Activated T-helper 17 cell treated with anti-CD3 and anti-CD28 coated beads, Interleukin-2, amount 50 U/mL, for 72 hours (primary cell): ENCODE measurements at places on chromosomes 7 and 10.

DNA sequence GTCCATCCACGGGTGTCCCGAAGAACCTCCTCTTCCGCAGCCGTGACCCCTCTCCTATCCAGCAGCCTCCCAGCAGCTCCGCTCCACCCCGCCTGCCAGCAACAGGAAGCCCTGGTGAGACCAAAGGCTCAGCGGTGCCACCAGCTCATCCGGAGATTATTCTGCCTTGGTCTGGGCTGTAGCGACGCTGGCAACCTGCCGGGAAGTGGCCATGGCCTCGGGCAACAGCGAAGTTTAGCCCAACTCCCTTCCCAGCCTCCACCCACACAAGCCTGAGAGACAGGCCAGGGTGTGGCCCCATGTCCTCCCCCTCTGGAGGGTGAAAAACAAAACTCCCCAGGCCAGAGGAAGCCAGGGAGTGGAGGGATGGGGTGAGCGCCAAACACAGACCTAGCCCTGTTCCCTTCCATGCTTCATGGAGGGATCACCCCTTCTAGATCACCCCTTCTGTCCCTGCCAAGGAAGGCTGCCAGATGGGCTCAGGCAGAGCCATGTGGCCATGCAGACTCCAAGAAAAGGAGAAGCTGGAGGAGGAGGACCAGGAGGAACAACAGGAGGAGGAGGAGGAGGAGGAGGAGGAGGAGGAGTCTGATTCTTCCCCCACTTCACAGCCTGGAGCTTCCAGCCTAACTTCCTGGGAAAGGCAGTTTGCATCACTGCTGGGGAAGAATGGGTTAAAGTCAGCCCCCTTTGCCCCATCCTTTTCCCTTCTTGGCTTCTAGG is 918 bp downstream of the CALHM2 start:
- ATAC-seq = peak; percentile 80

DNA sequence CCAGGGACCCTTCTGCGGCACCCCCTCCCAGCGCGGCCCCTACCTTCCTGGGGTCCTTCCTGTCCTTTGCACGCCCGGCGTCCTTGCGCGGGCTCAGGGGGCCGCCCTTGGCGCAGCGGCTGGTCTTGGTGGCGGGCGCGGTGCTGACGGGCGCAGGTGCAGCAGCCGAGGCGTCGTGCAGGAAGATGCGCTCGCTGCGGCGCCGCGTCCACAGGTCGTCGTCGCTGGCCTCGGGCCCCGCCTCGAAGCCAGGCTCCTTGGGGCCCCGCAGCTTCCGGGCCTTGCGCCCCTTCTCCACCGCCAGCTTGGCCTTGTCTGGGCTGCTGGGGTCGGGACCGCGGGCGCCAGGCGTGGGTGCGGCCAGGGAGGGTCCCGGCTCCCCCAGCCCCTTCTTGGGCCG is 49.8 kb downstream of the SLC29A4 start:
- ATAC-seq = no peak

- no peak for ATAC-seq
Observed at GRCh38 chr10:34244756-34245484, 570.2 kb downstream of the PARD3 start.

- ATAC-seq = no peak
Observed at GRCh38 chr10:6478722-6479121, 101.4 kb downstream of the PRKCQ start.

DNA sequence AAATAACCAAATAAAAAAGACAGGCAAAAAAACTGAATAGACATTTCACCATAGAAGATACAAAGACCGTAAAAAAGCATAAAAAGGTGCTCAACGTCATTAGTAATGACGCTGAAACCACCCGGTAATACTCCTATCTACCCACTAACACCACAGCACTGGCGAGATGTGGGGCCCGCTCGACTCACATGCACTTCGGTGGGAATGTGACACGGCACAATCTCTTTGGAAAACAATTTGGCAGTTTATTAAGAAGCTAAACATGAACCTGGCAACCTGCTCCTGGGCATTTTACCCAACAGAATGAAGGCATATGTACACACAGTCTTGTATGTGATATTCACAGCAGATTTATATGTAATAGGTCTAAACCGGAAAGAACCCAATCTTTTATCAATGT is 42.8 kb upstream of the NCAPG2 start:
- no peak for ATAC-seq

DNA sequence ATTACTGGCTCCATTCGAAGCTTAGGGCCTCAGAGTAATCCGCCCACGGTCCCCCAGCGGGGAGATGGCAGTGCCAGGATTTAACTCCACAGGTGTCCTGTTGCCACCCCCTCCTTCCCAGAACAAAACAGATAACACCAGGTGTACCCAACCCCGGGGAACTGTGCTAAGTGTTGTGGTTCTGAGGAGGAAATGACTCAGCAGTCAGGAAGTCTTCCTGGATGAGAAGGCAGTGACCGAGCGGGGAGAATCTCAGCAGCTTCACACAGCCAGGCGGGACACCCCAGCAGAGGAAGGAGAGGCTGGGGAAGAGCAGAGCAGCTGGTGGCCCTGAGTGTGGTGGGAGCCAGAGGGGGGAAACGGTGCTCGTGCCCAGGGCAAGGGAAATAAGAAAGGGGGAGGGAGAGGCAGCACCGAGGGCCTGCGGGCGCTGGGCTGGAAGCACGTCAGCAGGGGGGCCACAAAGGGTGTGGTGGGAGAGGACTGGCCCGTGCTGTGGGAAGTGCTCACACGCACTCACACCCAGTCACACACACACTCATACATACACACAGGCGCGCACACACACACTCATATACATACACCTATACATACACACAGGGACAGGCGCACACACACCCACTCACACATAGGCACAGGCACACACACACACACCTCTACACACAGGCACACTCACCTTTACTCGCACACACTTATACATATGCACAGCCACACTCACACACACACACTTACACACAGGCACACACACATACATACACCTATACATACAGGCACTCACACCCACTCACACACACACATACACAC is 59.8 kb upstream of the CHST15 start:
- peak; percentile 94 for ATAC-seq

DNA sequence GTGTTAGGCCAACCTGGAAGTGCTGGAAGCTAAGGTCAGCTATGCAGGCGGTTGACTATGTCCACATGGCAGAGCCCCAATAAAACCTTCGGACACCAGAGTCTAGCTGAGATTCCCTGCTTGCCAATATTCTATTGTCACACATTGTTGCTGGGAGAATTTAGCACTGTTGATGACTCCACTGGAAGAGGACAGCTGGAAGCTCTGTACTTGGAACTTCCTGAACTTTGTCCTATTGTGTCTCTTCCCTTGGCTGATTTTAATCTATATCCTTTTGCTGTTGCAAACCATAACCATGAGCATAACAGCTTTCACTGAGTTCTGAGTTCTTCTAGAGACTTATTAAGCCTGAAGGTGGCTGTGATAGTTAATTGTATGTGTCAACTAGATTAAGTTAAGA is 12.0 kb downstream of the XRCC2 start:
- ATAC-seq = no peak

GRCh38 chr7:26141077-26141476 is 10.9 kb upstream of the NFE2L3 start:
- no peak for ATAC-seq

DNA sequence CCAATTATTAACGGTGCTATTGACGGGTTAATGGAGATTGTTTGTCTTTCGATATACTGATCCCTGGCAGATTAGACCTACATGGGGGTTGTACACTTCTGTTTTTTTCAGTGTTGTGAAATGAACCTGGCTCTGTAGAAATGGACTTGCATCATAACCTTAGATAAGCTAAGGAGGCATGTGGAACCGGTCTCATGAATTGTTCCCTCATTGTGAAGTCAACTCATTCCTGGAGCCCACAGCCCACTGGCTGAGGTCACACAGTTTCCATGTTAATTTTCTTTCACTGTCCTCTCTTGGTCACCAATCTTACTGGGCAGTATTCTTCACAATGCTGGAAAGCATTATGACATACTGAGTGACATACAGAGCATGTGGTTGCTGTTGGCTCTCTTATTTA is 202.8 kb downstream of the BMPER start:
- no peak for ATAC-seq

DNA sequence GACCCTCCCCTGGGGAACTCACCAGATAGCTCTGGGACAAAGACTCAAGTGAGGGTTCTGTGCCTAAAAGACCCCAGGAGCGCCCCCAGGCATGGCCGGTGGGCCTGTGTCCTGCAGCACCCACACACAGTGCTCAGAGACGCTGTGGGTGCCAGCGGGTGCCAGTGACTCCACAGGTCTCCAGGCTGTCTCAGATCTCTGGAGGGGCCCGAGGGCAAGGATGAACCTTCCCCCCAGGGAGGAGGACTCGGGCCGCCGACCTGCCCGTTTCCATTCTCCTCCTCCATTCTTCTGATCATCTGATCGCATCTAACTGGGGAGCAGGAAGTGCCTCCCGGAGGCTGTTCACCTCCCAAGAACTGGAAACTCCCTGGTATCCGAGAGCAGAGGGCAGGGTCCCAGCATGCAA is 980 bp downstream of the ADAM8 start:
- peak; percentile 27 for ATAC-seq

- ATAC-seq = no peak
Observed at GRCh38 chr10:2282202-2282601, 544.9 kb upstream of the ADARB2 start.

GRCh38 chr7:93203496-93203895 is 22.8 kb downstream of the HEPACAM2 start:
- no peak for ATAC-seq

DNA sequence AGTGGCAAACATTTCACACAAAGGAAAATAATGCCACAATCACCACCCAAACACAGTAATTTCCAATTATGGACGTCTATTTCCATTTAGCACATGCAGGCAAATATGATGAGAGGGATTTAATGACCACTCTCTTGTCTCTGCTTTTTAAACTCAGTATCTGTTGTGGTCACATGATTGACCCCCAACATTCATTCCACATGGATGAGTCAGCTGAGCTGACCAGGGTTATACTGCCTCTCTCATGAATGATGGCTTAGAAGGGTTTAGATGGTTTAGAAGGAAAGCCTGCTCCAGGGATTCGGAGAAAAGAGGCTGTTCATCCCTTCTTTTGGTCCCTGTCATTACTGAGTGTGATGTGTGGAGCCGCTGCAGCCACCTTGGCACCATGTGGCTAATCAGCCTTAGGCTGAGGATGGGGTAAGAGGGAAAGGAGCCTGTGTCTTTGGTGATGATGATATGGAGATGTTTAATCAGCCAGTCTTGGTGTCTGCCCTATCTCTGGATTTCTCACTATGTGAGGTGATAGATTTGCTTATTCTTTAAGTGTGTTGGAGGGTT is 38.2 kb upstream of the JAKMIP3 start:
- no peak for ATAC-seq

GRCh38 chr10:10662716-10663408 is 354.8 kb upstream of the CELF2 start:
- no peak for ATAC-seq

- no peak for ATAC-seq
Observed at GRCh38 chr10:14447094-14447839, 116.5 kb upstream of the FRMD4A start.

DNA sequence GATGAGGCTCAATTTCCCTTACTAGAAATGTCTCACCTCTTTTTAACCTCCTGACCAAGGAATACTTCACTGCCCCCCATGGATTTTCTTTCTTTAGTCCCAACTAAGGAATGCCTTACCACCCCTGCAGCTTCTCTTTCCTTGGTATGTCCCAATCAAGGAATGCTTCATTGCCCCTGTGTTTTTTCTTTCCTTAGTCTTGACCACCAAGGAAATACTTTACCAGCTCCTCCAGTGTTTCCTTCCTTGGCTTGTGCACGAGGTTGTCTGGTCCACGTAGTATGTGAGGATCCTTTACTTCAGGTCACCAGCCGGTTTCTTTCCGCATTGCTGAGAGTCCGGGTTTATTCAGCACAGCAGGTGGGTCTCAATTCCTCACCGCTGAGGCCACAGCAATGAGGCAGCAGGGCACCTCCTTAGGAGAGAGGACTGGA is 59.3 kb downstream of the CYP2C9 start:
- ATAC-seq = no peak

- ATAC-seq = no peak
Observed at GRCh38 chr7:81608748-81609382, 161.0 kb downstream of the HGF start.

GRCh38 chr10:75640381-75640780 is 209.0 kb downstream of the LRMDA start:
- no peak for ATAC-seq
